Adrenal gland (tissue), 19 donors: ENCODE measurements at places on chromosomes 11 and 22. TPM values are rescaled to one million over a fixed set of nuclear protein-coding genes. Genes with fewer than 3 reads are reported as not detected.

MS4A15 gene
- polyA plus RNA-seq, result not detected

OR5P2 gene
- not detected for polyA plus RNA-seq

SLC22A8 gene
- not detected for polyA plus RNA-seq

SOX6 gene
- 0.71 TPM for polyA plus RNA-seq

TIMP3 gene
- polyA plus RNA-seq, result 147 TPM

GAS2 gene
- polyA plus RNA-seq, result 1.4 TPM

CLTCL1 gene
- 28.6 TPM for polyA plus RNA-seq

DCPS gene
- polyA plus RNA-seq, result 18.2 TPM

APOBEC3H gene
- 0.51 TPM for polyA plus RNA-seq

RHOD gene
- polyA plus RNA-seq, result 9.9 TPM

MAPK8IP2 gene
- 4.4 TPM for polyA plus RNA-seq

KCNK4 gene
- not detected for polyA plus RNA-seq

KRTAP5-7 gene
- polyA plus RNA-seq, result not detected

FKBP2 gene
- polyA plus RNA-seq, result 206 TPM

ROBO4 gene
- 17.0 TPM for polyA plus RNA-seq

DMC1 gene
- 0.13 TPM for polyA plus RNA-seq

ANKK1 gene
- 2.4 TPM for polyA plus RNA-seq

OR2AT4 gene
- polyA plus RNA-seq, result not detected

GRK3 gene
- polyA plus RNA-seq, result 3.5 TPM

MS4A14 gene
- 4.9 TPM for polyA plus RNA-seq

DCHS1 gene
- 5.0 TPM for polyA plus RNA-seq

TRIM48 gene
- polyA plus RNA-seq, result not detected

MFRP gene
- polyA plus RNA-seq, result not detected

TRIM77 gene
- polyA plus RNA-seq, result not detected

ZC3H12C gene
- 4.4 TPM for polyA plus RNA-seq

MISFA gene
- 3.7 TPM for polyA plus RNA-seq

OR10A4 gene
- polyA plus RNA-seq, result not detected

SLC17A6 gene
- polyA plus RNA-seq, result not detected

ARHGAP20 gene
- polyA plus RNA-seq, result 4.8 TPM

BDNF gene
- 0.31 TPM for polyA plus RNA-seq

CATSPERZ gene
- 0.74 TPM for polyA plus RNA-seq

MS4A3 gene
- not detected for polyA plus RNA-seq

SLC29A2 gene
- 4.7 TPM for polyA plus RNA-seq

PDGFB gene
- 6.0 TPM for polyA plus RNA-seq

POTEH gene
- polyA plus RNA-seq, result not detected

CD44 gene
- polyA plus RNA-seq, result 81.2 TPM

PAAF1 gene
- 25.1 TPM for polyA plus RNA-seq

CASP1 gene
- polyA plus RNA-seq, result 15.0 TPM

OR51E2 gene
- polyA plus RNA-seq, result not detected

MRE11 gene
- 5.0 TPM for polyA plus RNA-seq

CYP2D6 gene
- polyA plus RNA-seq, result 0.20 TPM

DRD2 gene
- 13.8 TPM for polyA plus RNA-seq

TCN2 gene
- 12.8 TPM for polyA plus RNA-seq

PLEKHA7 gene
- 3.3 TPM for polyA plus RNA-seq

PYGM gene
- polyA plus RNA-seq, result 4.8 TPM

APOL4 gene
- 3.6 TPM for polyA plus RNA-seq

AP5B1 gene
- polyA plus RNA-seq, result 1.9 TPM

SULT4A1 gene
- 8.8 TPM for polyA plus RNA-seq

CYTH4 gene
- 26.6 TPM for polyA plus RNA-seq

POU2AF2 gene
- polyA plus RNA-seq, result not detected

SAA1 gene
- polyA plus RNA-seq, result 1,277 TPM

OR51B6 gene
- not detected for polyA plus RNA-seq

SFI1 gene
- polyA plus RNA-seq, result 13.4 TPM

KRTAP5-5 gene
- polyA plus RNA-seq, result not detected

OR4D5 gene
- polyA plus RNA-seq, result not detected

KRTAP5-1 gene
- polyA plus RNA-seq, result not detected

RFPL1 gene
- polyA plus RNA-seq, result not detected

SLC22A25 gene
- polyA plus RNA-seq, result not detected
